Tibial artery (tissue), 4 donors: ENCODE measurements at places on chromosomes 5 and 9.
A peak's percentile ranks its signal among the peaks of the same experiment; 100 is the strongest.

- DNase-seq = no peak
These were observed 1.4 kb downstream of the ALAD start for GRCh38 chr9:113399646-113400200.

GRCh38 chr5:150245111-150245789 is 44.3 kb downstream of the CAMK2A start:
- no peak for DNase-seq

- no peak for DNase-seq
These were observed 258.9 kb downstream of the TAF11L14 start for GRCh38 chr5:17893026-17893635.

GRCh38 chr5:146794326-146795029 is 84.1 kb downstream of the PPP2R2B start:
- no peak for DNase-seq

DNA sequence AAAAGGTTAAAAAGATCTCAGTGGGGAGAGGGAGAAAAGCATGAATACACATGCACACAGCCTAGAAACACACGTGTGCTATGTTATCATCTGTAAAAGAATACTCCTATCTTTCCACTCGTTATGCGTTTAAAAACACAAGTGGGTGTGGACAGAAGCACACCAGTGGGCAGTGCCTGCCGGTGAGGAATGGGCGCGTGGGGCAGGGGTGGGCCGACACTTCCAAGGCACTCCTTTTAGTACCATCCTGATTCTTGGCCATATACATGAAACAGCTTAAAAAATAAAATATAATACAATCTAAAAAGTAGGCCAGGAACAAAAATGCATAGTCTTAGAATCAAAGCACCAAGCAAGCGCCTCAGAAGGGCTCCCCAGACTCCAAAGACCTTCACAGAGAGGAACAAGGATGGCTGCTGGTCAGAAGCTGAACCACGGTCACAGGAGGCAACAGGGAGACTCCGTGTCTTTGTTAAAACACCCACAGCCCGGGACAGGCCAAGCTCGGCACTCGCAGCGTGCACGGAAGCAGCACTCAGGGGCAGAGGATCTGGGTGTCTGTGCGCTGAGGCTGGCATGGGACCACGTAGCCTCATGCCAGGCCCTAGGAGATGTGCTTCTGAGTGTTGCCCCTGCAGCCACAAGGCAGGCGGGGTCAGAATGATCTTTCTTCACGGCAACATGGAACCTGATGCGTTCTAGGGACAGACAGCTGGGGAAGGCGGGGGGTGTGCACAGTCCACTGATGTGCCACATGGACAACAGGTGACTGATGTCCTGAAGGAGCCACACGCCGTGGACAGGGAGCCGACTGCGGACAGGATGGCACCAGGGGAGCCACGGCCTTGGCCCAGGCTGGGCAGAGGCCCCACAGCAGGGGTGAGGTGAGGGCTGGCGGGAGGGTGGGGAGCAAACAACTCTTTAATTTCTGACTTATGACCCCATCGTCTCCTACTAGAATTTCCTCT is 15.9 kb downstream of the BRD9 start:
- DNase-seq = no peak

DNA sequence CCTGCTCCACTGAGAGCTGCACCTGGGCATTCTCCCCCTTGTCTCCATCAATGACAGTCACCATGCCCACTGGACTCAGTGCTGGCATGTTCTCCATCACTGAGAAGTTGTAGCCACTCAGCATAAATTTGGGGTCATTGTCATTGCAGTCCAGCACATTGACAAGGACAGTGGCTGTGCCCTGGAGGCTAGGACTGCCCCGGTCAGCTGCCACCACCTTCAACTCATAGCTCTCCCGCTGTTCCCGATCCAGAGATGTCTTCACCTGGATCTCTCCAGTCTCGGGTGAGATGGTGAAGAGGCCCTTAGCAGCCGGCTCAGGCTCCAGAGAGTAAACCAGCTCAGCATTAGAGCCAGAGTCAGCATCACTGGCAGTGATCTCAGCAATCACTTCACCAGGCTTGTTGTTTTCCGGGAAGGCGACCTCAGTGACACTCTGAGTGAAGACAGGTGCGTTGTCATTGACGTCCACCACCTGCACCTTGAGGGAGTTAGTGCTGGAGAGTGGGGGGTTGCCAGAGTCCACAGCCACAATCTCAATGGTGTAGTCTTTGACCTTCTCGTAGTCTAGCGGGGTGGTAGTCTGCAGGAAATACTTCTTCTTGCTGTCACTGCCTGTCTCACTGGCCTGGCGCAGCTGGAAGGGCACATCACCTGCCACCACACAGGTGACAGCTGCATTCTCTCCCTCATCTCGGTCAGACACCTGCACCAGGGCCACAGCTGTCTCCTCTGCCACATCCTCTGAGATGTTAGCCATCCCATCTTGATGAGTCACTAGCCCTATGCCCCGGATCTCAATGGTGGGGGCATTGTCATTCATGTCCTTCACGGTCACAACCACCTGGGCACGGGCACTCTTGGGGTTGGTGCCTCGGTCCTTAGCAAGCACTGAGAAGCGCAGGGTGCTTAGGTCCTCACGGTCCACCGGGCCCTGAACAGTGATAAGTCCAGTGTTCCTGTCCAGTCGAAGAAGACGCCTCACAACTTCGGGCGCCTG is 13.5 kb downstream of the PCDH1 start:
- DNase-seq = no peak

GRCh38 chr5:104298518-104298917 is 735.9 kb upstream of the NUDT12 start:
- no peak for DNase-seq

- no peak for DNase-seq
These were observed 111.1 kb upstream of the DAPK1 start for GRCh38 chr9:87386490-87387025.

DNA sequence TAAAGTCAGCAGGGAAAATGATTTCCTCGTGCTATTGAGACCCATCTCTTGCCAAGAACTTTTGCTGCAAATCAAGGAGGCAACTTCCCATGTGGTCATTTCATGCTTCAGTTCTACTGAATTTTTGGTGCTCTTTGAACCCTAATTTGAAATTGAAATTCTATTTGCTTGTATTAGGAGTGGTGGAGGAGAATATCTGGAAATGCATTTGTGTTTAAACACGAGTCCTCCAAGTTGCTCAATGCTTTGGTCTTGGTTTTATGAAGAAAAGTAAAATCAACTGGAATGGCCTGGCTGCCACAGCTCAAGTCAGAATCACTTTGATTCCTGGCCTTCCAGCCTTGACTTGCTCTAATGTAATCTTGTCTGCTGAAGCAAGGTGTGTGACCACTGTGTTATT is 613.2 kb downstream of the TLE1 start:
- no peak for DNase-seq

- DNase-seq = no peak
These were observed 114.5 kb downstream of the PALM2AKAP2 start for GRCh38 chr9:109894473-109894872.

DNA sequence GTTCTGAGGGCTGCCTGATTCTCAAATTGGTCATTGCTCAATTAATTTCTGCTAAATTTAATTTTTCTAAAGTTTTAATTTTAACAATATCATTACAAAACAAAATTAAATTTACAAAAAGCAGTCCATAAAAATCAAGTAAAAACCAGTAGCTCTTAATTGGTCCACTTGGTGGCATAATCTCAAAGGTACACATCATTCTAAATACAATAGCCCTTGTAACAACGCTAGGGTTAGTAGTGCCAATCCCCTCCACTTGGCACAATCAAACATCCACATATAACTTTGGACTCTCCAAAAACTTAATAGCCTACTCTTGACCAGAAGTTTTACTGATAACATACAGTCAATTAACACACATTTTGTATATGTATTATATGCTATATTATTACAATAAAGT is 1.9 kb upstream of the NDUFB6 start:
- no peak for DNase-seq

DNA sequence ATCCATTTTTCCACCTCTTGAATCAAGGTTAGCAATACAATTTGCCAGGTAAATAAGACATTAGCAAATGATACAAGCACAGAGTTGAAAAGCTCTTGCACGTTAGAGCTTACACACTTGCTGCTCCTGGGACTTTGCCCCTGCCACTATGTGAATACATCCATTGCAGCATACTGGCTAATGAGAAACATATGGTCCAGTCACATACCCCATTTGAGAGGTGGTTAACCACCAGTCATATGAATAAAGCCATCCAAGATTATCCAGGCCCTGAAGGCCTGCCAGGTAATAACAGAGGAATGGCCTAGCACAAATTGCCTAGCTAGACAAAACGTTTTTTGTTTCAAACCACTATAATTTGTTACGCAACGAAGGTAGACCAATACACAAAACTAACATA is 45.8 kb upstream of the FTMT start:
- DNase-seq = no peak

GRCh38 chr9:116484492-116485061 is 202.5 kb upstream of the TRIM32 start:
- DNase-seq = no peak

GRCh38 chr5:172765766-172766286 is 5.2 kb downstream of the DUSP1 start:
- DNase-seq = no peak

- DNase-seq = no peak
These were observed 93.3 kb downstream of the MELK start for GRCh38 chr9:36665921-36666431.

DNA sequence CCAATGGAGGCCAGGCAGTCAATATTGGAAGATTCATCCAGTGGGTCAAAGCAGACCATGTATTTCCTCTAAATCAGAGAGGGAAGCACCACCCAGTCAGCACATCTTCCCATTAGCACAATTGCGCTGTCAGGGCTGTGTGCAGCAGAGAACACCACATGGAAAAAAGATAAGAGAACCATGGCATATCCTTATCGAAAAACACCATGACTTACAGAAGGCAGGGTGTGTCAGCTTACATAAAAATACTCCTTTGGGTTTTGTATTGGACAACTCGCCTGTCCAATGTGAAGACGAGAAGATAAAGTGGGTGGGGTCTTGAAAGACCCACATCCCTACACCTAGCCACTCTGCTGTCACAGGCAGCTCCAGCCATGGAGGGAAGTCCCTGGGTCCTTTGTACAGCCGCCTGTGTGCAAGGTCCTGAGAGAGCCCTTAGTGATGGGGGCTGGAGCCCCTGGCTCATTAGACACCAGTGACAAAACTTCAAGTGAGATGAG is 71.9 kb upstream of the SPATA31E1 start:
- no peak for DNase-seq

DNA sequence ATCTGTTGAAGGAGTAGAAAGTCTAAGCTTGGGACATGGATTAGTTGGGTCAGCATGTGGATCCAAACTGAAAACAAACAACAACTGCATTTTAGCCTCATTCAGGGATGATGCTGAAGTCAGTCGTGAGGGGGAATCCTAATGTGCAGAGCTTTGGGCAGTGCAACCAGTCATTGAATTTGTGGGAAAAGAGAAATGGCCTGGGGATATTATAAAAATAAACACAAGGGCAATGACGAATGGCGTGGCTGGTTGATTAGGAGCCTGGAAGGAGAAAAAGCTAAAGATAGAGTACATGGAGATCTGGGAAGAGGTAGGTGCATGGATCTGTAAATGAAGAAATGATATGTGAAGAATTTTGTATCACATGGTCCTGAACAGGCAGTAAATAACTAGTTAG is 477.6 kb downstream of the TLE1 start:
- no peak for DNase-seq

DNA sequence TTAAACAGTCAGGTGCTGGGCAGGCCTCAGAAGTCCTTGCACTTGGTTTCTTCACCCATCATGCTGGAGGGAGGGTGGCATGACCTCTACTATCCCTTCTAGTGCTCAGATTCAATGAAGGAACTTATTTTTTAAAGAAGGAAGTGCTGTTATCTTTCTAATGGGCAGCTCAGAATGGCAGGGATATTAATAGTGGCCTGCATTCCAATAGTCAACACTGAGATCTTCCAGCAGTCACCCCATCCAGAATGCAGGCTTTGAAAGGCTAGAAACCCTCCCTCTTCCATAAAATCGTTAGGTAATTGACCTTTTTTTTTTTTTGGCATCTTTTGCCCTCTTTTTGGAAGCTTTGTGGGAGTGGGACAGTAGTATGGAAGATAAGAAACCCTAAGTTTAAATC is 325.0 kb downstream of the ARRDC3 start:
- DNase-seq = no peak

DNA sequence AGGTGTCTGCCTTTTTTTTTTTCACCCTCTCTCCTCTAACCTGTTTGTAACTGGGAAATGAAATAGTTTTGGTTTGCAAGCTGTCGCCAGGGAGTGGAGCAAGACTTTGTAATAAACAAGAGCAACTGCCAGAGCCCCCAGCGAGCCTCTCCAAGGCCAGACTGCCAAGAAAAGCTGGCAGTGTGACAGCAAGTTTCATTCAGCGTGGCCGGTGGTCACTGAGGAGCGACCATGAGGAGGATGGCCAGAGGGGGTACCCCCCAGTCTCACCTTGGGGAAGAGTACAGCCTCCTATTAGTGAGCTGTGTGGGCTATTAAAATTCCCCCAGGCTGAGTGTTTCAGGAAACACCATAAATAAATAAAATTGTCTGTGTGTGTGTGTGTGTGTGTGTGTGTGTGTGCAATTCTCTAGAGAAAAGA is 49.9 kb downstream of the ZFAND5 start:
- DNase-seq = peak; percentile 75

DNA sequence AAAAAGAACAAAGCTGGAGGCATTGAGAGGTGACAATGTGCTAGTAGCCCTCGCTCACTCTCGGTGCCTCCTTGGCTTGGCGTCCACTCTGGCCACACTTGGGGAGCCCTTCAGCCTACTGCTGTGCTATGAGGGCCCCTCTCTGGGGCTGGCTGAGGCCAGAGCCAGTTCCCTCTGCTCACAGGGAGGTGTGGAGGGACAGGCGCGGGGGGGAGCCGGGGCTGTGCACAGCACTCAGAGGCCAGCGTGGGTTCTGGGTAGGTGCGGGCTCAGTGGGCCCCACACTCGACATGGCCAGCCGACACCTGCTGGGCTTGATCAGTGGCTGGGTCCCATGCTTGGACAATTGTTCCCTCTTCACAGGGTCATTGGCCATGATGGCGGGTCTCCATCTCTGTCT is 202.5 kb upstream of the GRAMD2B start:
- DNase-seq = no peak

DNA sequence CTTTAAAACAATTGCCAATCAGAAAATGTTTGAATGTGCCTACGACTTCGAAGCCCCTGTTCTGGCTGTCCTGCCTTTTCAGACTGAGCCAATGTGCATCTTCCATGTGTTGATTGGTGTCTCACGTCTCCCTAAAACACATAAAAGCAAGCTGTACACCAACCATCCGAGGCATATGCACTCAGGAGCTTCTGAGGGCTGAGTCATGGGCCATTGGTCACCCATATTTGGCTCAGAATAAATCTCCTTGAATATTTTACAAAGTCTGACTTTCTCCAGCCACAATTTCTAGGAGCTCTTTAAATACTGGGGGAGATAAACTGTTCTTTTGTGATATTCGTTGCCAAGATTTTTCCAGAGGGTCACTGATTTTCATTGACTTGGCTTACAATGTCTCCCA is 53.9 kb downstream of the C9orf57 start:
- no peak for DNase-seq

DNA sequence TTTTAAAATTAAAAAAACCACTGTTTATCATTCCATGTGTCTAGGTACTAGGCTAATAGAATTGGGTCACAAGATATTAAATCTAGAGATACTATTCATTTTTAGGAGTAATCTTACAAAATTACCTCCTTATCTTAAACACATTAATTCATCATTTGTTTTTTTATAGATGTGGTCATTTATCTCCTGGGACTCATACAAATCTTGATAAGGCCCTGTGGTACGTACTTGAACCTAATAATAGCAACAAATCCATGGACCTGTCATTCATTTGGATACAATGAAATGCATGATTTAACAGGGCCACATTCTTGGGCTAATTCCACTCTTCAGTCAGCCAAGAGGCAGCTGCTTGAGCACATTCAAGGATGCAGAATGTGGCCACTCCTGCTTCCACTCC is 66.4 kb upstream of the MARCHF11 start:
- DNase-seq = no peak
